ENCODE measurements at places on chromosomes 6 and 20.

DNA sequence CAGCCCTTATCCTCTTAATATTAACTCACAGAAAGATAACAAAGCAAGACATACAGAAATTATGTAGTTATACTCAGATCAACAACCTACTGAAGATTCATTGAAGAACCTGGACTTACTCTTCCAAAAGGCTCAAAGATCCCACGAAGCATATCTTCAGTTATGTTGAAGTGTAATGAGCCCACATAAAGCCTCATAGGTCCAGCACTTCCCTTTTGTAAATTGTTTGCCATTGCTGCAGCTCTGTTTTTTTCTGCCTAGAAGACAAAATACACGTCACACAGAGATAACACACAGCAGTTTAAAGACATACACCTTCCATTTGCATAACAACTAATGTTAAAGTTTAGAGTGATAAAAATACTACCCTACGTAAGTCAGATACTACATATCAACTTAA, 20.4 kb downstream of the RBM39 start:
- DNase-seq = no peak

DNA sequence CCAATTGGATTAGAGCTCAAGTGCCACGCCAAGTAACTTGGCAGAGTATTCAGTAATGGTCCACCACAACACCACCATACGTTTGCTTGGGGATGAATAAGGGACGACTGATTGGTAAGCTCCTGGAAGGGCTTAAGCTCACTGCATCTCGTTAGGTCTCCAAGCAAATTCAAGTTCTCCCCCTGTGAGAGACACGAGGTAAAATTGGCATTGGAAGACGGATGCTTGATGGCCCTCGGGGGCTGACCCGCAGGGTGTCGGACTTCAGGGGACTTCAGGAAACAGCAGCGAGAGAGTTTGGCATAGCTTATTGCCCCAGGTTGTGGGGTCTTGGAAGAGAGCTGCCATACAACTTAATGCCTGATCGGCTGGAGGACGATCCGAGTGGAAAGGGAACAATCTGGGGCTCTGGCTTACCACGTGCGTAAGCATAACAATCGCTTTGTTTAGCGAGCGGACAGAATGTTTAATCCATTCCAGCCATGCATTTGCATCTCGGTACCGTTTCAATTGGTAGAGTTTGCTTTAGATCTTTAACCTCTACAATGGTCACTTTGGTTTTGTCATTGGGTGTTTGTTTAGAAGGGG, 4.8 kb upstream of the ZNFX1 start:
- DNase-seq = no peak

DNA sequence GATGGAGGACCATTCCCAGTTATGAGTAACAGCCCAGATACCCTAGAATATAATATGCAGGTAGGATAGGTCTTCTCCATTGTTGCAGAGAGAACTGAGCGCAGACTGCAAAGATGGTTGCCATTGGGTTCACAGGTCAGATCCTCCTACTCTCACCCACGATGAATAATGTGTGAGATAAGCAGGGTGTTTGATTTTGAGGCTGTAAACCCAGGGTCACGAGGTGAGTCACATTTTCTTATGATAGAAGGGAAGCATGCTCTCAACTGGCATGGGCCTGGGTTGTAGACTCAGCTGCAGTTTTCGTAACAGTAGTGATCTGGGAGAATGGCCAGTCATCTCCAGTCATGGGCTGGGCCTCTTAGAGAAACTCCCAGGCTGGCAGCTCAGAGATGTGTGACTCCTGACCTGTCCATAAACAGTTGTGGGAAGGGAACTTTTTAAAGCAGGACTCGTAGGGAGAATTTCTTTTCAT, 74.2 kb downstream of the CD164 start:
- peak; percentile 71 for DNase-seq

GRCh38 chr20:2799688-2800520, 523 bp downstream of the CPXM1 start:
- DNase-seq = no peak

- no peak for DNase-seq
Measured at GRCh38 chr6:15518057-15518456, 144.8 kb downstream of the DTNBP1 start.

DNA sequence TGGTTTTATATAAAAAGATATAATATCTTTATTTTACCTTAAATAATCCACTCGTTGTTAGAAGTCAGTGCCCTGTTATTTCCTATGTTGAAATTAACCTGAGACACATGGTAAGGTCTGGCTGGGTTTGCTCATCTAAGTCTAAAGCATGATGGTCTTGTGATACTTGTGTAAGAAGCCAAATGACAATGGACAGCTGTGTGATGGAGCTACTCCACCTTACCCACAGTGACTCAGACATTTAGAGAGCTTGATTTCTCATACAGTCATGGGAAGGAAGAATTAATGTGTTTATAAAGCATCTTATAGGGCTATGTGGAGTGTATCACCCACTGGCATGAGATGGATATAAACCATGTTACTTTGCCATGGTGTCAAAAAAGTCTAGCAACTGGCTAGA, 11.7 kb downstream of the CTCFL start:
- DNase-seq = no peak

GRCh38 chr6:125512621-125513020, 210.9 kb upstream of the HDDC2 start:
- DNase-seq = no peak

DNA sequence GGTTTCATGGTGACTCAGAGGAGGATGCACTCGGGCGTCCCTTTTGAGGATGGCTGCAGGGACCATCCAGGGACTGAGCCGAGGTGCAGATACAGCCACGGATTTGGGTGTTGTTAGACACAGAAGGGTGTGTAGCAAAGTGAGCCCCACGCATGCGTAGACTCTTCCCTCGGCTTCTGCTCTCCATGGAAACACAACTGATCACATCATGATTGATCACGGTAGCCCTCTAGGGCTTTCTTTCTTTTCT, 606 bp upstream of the ULBP1 start:
- peak; percentile 30 for DNase-seq

DNA sequence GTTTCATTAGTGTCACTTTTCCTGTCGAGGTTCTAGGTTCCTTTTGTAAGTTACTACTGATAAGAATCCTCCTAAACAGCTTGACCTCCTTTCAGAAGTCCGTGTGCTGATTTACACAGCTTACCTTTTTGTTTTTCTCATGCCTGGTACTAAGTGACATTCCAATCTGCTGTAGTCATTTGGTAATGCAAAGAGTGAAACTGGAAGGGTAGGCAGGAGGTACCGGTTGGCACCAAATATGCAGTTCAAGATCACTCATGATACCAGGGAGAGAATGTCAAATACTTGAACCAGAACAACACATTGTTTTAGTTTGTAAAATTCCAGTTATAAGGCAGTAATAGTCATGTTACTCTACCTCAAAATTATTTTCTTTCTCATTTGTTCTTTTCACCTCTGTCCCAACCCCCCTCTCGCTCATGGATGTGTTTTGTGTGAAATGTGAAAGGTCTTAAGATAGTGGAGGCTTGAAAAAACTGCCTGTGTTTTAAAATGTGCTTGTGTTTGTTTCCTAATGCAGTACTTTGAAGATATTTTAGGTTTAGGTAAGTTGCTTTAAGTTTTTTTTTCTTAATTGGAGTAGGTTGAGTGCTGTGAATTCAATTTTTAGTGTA, 23.2 kb downstream of the AFDN start:
- DNase-seq = no peak

DNA sequence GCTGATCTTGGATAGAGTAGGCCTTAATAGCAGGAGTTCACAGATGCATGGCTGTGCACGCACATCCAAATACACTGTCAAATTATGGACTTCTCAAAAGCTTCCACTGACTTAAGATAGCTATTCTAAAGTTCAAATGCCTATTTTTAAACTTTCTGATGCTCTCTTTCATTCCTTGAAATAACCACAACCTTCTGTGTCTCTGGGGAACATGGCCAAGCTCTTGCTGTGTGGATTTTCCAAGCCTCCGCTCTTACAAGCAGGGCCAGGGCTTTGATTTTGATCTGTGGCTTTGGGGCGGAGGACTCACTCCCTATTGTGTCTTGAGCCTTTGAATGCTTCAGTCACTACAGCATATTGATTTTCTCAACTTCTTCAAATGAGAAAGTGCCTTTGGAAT, 35.7 kb upstream of the SNRPB2 start:
- no peak for DNase-seq

GRCh38 chr20:61572789-61573188, 320.7 kb downstream of the CDH4 start:
- DNase-seq = no peak

- DNase-seq = no peak
Measured at GRCh38 chr6:145076115-145076841, 659.0 kb downstream of the EPM2A start.

GRCh38 chr20:23668477-23668951, 20.3 kb downstream of the CST4 start:
- peak; percentile 21 for DNase-seq

- peak; percentile 68 for DNase-seq
Measured at GRCh38 chr20:44728801-44729443, 13.8 kb downstream of the CCN5 start.

DNA sequence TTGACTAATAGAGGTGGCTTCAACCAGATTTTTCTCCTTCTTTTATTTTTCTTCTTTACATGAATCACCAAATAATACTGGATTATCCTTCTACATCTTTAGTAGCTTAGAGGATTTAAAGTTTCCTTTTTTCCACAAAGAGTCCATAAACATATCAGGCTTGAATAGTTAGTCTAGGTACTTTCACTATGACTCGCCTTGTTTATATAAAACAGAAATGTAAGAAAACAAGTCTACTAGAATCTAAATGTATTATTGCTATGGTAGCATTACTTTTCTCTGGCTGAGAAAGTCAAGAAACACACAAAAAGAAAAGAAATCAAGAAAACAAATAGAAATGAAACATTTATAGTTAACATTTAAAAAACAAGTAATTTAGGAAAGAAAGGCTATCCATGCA, 215.2 kb downstream of the PTPRK start:
- DNase-seq = peak; percentile 3

DNA sequence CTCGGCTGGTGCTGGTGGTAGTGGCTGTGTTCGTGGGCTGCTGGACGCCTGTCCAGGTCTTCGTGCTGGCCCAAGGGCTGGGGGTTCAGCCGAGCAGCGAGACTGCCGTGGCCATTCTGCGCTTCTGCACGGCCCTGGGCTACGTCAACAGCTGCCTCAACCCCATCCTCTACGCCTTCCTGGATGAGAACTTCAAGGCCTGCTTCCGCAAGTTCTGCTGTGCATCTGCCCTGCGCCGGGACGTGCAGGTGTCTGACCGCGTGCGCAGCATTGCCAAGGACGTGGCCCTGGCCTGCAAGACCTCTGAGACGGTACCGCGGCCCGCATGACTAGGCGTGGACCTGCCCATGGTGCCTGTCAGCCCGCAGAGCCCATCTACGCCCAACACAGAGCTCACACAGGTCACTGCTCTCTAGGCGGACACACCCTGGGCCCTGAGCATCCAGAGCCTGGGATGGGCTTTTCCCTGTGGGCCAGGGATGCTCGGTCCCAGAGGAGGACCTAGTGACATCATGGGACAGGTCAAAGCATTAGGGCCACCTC, 8.8 kb downstream of the NPBWR2 start:
- no peak for DNase-seq

- no peak for DNase-seq
Measured at GRCh38 chr6:120392941-120393340, 941.3 kb downstream of the TBC1D32 start.

GRCh38 chr6:131949909-131950766, 1.0 kb downstream of the CCN2 start:
- DNase-seq = peak; percentile 80

- no peak for DNase-seq
Measured at GRCh38 chr6:25898289-25898977, 24.4 kb upstream of the SLC17A3 start.

DNA sequence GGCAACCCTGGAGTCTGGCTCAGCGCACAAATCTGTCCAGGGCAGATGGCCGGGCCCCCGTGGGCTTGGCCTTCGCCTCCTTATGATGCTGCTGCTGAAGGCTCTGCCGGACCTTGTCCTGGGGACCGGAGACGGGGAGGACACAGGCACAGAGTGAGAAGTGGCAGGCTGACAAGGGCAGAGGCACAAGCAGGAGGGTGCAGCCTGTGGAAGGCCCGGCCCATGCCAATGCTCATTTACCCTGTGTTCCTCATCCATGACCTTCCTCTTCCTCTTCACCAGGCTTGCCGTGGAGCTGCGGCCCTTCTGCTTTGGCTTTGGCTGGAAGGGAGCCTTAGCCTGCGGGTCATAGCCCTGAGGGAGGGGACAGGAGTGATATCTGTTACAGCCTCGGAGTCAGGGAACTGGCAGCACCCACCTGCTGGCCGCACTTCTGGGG, 2.4 kb downstream of the B3GALT4 start:
- DNase-seq = no peak

DNA sequence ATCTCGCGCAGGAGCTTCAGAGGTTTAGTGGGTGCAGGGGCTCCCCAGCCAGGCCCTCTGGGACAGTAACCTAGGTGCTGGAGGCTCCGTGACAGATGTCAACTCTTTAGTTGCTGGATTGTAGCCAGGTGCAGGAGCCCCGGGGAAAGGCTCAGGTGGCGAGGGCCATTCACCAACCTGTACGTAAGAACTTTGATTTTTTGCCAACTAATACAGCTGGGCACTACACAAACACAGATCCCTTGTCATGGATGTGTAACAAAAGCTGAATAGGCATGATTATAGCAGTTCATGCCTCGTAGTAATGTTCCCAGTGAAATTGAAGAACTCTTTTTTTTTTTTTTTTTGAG, 82.6 kb downstream of the CDC5L start:
- DNase-seq = no peak

DNA sequence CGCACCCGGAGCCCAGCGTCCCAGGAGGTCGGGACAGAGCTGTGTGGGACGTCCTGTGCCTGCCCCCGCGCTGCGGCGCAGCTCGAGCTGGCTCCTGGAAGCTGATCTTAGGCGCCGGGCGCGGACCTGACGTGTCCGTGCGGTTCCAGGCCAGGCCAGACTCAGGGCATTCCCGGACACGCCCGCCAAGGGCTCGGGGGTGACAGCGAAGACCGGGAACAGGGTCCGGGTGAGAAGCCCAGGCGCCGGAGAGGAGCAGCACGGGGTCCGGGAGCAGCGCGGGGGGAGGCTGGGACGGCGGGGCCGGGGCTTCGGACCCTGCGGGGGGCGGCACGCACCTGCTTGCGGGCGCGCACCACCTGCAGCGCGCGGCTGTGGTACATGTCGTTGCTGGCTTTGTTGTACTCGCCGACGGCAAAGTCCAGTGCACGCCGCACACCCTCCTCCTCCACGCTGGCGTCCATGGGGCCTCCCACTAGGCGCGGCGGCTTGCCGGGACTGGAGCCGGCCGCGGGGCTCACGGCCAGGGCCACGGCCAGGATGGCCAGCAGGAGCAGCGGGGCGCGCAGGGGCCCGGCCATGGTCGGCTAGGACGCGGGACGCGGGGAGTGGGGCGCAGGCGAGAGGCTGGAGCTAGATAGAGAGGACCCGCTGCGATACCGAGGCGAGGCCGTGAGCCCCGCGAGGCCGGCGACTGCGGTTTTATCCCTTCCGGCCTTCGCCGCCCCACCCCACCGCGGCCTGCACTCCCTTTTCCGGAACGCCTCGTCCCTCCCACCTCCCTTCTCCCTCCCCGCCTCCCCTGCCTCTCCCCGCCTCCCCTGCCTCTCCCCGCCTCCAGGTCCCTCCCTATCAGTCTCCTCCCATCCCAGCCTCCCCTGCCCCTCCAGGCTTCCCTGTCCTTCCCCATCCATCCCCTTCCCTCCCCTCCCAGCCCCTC, at the start of gene CST3:
Gene CST3 (minus strand): TSS at position 674 of the 940 bp plus-strand sequence. CDS start 93 bp downstream, at position 581.
- DNase-seq = peak; percentile 67

GRCh38 chr6:88455317-88455716, 289.2 kb upstream of the CNR1 start:
- no peak for DNase-seq

GRCh38 chr6:132708771-132709170, 5.1 kb downstream of the VNN1 start:
- DNase-seq = no peak
